Dermis blood vessel endothelial cell (primary cell): ENCODE measurements at places on chromosomes 7 and 10. TPM values are rescaled to one million over a fixed set of nuclear protein-coding genes. Genes with fewer than 3 reads are reported as not detected.

GRCh38 chr10:35041502-35041879 lies 48.6 kb downstream of the CUL2 start:
- DNase-seq: no peak

CYP3A7 gene
- total RNA-seq: not detected in 2 replicates

GRCh38 chr10:25451401-25451800 lies 276.6 kb downstream of the GPR158 start:
- DNase-seq: no peak

GRCh38 chr10:74078037-74078436 lies 72.6 kb downstream of the AP3M1 start:
- peak; percentile 50 for DNase-seq

- DNase-seq: peak; percentile 20
These were observed 311.0 kb upstream of the IMMP2L start for GRCh38 chr7:111873326-111873646.

DNA sequence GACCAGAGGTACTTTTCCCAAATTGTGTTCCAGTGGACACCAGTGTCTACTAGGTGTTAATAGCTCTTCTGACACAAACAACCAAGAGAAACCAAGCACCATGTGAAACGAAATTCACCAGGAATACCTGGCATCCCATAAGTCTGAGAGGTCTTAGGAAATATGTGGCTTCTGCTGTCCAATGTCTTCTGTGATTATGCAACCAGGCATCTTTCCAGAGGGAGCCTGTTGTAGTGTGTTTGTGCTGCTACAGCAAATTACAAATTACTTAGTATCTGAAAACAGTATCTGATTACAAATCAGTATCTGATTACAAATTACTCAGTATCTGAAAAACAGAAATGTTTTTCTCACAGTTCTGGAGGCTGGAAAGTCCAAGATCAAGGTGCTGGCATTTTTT lies 133.6 kb upstream of the NPVF start:
- no peak for DNase-seq

POM121C gene
- total RNA-seq: 9.4 and 15.3 TPM in 2 replicates

IKZF1 gene
- total RNA-seq: 0.17 TPM in 1 of 2 replicates, not detected in the other

DNA sequence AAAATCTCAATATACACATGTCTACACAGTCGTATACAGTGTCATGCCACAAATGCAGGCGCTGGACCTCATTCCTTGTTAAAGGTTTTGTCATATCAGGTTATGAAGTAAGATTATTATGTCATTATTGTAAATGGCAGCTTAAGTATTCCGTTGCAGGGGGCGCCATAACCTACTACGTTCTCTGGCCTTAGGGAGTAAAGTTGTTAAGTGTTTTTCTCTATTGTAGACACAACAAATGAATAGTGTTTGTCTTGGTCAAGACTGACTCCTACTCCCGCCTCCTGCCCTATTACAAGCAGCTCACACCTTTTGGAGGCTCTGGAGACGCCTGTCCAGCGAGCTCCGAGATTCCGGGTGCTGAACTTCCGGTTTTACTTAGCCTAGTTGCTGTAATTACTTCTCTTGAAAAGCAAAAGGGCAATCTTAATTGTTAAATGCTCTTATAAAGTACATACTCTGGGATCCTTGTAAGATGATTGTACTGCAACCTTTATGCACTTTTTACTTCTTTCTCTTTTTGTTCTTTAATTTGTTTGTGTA lies 994 bp downstream of the GATAD1 start:
- peak; percentile 79 for DNase-seq

GRCh38 chr10:48667960-48668590 lies 16.6 kb upstream of the WDFY4 start:
- DNase-seq: no peak

DNA sequence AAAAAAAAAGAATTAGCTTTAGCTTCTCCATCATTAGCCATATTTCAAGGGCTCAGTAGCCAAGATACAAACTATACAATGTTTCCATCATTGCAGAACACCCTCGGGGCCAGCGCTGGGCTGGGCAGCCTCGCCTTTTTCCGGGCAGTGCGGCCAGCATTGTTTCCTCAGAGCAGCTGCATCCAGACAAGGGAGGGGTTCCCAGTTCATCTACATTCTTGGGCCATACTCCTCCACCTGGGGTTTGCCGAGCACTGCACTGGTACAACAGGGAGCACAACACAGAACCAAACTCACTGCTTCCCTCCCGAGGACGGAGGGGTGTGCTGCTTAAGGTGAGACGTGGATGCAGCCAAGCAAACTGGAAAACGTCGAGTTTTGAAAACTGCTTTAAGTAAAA lies 2.4 kb upstream of the PKD1L1 start:
- peak; percentile 94 for DNase-seq

DNA sequence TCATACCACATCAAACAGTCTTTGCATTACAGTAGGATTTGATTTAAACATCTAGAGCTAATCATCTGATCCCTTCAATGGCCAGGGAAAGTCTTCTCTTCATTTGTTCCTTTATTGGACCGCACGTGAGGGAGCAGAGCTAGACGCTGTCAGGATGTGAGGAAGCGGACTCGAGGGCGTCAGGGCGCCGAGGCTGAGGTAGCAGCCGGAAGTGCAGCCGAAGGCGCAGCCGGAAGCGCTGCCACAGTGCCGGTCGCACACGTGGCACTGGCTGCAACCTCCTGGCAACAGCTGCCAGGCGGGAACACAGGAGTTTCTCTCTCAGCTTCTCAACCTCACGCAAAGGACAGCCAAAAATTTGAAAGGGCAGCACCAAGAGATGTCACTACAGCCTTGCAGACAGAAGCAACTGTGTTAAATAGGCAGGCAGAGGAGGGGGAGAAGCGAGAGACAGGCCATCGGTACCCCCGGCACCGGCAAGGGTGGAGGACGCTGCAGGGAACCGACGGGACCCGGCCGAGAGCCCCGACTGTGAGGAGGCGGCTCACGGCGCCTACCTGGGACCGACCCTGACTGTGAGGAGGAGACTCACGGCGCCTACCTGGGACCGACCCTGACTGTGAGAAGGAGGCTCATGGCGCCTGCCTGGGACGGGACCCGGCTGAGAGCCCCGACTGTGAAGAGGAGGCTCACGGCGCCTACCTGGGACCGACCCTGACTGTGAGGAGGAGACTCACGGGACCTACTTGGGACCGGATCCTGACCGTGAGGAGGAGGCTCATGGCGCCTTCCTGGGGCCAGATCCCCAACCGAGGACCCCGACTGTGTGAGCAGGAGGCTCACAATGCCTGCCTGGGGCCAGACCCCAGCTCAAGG lies 32.3 kb downstream of the VIPR2 start:
- no peak for DNase-seq
